ENCODE measurements at places on chromosomes 6 and 20. TPM values are rescaled to one million over a fixed set of nuclear protein-coding genes. Genes with fewer than 3 reads are reported as not detected.

- no peak overlapping the region for H3K4me3 ChIP-seq
- peak overlapping the region; percentile 72 for H3K27ac ChIP-seq
- H3K4me1 ChIP-seq, result no peaks in the 10 kb centered on the region
Measured at GRCh38 chr6:41429506-41430504, 94.4 kb downstream of the NCR2 start.

DNA sequence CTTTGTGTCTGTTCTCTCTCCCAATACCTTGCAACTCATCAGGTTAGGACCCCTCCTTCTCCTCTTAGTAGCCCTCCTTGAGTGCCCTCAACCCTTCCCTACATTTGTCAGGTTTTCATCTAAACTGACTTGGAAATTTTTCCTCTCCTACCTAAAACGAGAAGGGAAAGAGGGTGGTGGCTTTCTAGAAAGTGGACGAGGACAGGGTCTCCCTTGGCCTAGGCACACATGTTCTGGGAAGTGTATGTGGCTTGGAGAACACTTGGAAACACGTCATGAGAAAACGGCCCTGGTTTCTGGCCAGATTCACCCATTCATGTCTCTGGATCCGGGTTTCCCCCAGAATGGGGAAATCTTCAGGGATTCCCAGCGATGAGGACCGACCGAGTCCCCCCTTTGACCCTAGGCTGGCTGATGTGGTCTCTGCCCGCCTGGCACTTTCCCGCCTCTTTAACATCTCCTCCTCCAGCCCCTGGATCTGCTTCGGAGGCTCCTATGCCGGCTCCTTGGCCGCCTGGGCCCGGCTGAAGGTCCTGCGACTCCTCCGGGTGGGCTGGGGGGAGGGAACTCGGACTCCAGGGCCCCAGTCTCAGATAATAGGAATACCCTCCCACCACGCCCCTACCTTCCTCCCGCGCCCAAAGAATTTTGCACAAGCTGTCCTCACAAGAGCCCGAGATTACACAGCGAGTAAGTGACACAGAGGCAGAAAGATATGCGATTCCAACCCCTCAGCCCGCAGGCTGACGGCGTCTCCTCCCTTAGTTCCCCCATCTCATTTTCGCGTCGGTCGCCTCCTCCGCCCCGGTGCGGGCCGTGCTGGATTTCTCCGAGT is 3.0 kb downstream of the PRSS16 start:
- H3K36me3 ChIP-seq, result no peaks in the 10 kb centered on the region
- no peak overlapping the region for H3K27ac ChIP-seq
- no peaks in the 10 kb centered on the region for H3K27me3 ChIP-seq

DNA sequence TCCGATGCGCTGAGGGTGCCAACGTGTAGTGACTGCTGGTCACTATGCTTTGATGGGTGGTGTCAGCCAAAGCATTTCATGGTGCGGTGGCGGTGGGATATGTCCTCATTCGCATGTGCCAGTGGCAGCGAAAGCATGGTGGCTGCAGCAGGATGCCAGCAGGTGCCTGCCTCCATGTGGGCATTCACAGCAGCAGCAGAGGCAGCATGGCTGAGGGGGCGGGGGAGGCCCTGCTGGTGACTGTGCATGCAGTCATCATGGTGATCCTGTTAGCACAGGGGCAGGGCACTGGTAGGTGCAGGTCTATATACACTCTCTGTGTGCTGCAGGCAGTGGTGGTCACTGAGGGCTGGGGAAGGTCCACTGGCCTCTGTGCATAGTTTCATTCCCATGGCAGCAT is 22.0 kb downstream of the FIG4 start:
- no peak for DNase-seq
- no peaks in the 10 kb centered on the region for H3K27me3 ChIP-seq
- no peaks in the 10 kb centered on the region for H3K4me1 ChIP-seq
- H3K36me3 ChIP-seq, result peaks cover 4% of the 10 kb centered on the region

GRCh38 chr6:131807321-131807643 is 538 bp upstream of the ENPP1 start:
- peak overlapping the region; percentile 71 for H3K27ac ChIP-seq
- H3K36me3 ChIP-seq, result no peaks in the 10 kb centered on the region
- no peak for DNase-seq
- H3K4me1 ChIP-seq, result peaks cover 12% of the 10 kb centered on the region
- H3K27me3 ChIP-seq, result no peaks in the 10 kb centered on the region
- peak overlapping the region; percentile 70 for H3K4me3 ChIP-seq

DNA sequence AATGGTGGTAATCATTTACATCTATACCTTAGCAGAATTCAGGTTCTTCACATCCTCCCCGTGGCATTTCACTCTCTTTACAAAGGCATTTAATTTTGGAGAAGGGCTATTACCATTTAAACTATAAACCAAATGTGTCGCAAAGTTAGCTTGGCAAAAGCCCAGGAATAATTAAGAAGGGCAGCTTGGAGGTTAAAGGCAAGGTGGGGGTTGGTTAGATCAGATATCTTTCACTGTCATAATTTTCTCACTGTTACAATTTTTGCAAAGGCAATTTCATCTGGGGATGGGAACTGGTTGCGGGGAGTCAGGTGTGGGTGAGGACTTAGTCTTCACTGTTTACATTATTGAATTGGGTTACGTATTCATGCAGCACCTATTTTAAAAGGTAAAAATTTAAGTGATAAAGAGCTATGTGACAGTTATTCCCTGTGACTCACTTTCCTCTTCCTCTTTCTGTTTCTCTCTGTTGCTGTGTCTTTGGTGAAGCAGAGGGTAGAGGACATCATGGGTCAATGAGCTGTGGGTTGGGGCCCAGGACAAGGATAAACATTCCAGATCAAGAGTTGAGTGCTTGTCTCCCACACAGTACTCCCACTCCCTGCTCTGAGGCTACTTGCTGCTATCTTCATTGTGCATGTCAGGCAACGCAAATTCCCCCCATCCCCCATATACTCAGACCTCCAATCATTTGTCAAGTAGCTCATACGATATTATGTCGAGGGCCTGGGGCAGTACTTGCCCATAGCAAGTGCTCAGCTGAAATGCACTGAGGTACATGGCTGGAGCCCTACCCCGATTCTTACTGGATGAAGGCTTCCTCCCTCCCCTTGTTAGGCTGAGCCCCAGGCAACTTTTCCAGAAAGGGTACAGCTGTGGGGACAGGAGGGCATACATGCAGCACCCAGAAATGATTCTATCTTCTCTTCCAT is 223.1 kb upstream of the MYLIP start:
- no peak for DNase-seq
- no peaks in the 10 kb centered on the region for H3K4me1 ChIP-seq

GRCh38 chr6:6858533-6858982 is 249.2 kb upstream of the RREB1 start:
- no peaks in the 10 kb centered on the region for H3K36me3 ChIP-seq
- H3K27ac ChIP-seq, result no peak overlapping the region
- no peaks in the 10 kb centered on the region for H3K27me3 ChIP-seq
- no peak for DNase-seq

GRCh38 chr6:13985663-13986325 is 61.0 kb downstream of the RNF182 start:
- H3K36me3 ChIP-seq, result no peaks in the 10 kb centered on the region
- no peaks in the 10 kb centered on the region for H3K4me1 ChIP-seq
- H3K27me3 ChIP-seq, result no peaks in the 10 kb centered on the region
- H3K4me3 ChIP-seq, result no peak overlapping the region

- no peak for DNase-seq
- H3K4me3 ChIP-seq, result no peak overlapping the region
- H3K27ac ChIP-seq, result no peak overlapping the region
- H3K27me3 ChIP-seq, result no peaks in the 10 kb centered on the region
Measured at GRCh38 chr6:9537381-9537780, 877.5 kb downstream of the TFAP2A start.

DNA sequence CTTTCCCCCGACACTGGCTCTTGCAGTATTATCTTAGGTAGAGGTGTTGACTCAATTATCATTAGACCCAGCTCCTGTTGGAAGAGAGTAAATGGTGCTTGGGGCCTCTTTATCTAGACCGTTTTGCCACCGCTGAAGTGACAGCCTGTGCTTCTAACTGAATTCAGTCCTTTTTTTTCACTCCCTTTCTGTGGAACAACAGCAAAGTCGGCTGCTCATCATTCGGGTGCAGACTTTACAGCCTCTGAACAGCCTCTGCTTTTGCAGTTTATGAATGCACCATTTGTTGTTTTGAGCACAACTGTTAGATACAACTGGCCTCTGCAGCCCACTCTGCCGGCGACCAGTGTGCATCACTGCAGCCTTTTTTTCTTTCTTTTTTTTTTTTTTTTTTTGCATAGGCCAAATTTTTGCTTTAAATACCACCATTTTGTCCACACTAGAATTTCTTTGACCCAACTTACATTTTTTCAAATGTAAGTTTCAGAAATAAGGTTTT is 35.8 kb downstream of the RREB1 start:
- no peak for DNase-seq
- H3K27me3 ChIP-seq, result no peaks in the 10 kb centered on the region
- peak overlapping the region; percentile 95 for H3K27ac ChIP-seq
- H3K36me3 ChIP-seq, result no peaks in the 10 kb centered on the region

DNA sequence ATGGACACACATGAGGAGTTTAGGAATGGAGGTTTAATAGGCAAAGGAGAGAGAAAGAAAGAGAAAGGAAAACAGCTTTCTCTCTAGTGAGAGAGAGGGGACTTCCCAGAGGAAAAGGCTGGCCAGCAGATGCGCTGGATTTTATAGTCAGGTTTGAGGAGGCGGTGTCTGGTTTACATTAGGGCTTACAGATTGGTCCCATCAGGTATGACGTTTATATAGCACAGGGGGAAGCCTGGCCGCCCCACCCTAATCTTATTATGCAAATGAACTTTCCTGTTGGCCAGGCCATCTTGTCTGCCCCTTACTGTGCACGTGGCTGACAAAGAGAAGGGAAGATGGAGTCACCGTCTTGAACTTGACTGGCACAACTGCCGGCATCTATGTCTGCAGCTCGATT is 86.6 kb upstream of the QKI start:
- no peaks in the 10 kb centered on the region for H3K27me3 ChIP-seq
- H3K36me3 ChIP-seq, result no peaks in the 10 kb centered on the region
- no peak overlapping the region for H3K27ac ChIP-seq
- no peak overlapping the region for H3K4me3 ChIP-seq
- H3K4me1 ChIP-seq, result no peaks in the 10 kb centered on the region
- DNase-seq, result no peak

- H3K27me3 ChIP-seq, result no peaks in the 10 kb centered on the region
- H3K36me3 ChIP-seq, result no peaks in the 10 kb centered on the region
- no peak overlapping the region for H3K27ac ChIP-seq
- no peak for DNase-seq
Measured at GRCh38 chr20:62697468-62697912, 11.1 kb upstream of the NTSR1 start.

DNA sequence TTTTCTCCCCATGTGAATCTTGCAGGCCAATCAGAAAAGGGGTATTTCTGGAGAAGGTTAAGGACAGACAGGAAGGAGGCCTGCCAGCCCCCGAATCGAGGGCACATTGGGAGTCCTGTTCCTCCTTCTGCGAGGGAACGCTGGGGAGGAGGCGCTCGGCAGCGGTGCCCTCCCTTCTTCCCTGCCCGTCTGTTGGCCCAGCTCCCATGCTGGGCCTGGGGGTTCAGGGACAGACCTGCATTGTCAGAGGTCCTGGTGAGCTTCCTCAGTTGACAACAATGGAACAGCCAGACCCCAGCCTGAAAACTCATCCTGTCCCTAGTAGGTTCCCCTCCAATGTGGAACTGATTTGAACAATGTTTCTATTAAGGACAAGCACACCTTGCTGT is 15.1 kb upstream of the SYNJ2 start:
- no peaks in the 10 kb centered on the region for H3K27me3 ChIP-seq
- no peak overlapping the region for H3K27ac ChIP-seq
- no peak for DNase-seq
- H3K36me3 ChIP-seq, result no peaks in the 10 kb centered on the region

DNA sequence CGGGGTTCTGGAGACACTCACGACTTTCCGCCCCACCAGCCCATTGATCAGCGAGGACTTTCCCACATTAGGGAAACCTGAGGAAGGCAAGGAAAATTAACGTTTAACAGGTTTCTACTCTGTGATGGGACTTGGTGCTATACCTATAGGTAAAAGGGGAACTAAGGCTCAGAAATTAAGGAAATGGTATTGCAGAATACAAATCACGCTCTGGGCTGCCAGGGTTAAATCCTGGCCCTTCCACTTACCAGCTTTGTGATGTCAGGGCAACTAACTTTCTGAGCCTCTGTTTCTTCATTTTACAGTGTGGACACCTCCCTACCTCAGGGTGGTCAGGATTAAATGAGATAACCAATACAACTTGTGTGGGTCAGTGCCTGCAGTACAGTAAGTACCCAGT is 8.8 kb downstream of the GNL1 start:
- H3K4me3 ChIP-seq, result no peak overlapping the region
- H3K27ac ChIP-seq, result no peak overlapping the region

DNA sequence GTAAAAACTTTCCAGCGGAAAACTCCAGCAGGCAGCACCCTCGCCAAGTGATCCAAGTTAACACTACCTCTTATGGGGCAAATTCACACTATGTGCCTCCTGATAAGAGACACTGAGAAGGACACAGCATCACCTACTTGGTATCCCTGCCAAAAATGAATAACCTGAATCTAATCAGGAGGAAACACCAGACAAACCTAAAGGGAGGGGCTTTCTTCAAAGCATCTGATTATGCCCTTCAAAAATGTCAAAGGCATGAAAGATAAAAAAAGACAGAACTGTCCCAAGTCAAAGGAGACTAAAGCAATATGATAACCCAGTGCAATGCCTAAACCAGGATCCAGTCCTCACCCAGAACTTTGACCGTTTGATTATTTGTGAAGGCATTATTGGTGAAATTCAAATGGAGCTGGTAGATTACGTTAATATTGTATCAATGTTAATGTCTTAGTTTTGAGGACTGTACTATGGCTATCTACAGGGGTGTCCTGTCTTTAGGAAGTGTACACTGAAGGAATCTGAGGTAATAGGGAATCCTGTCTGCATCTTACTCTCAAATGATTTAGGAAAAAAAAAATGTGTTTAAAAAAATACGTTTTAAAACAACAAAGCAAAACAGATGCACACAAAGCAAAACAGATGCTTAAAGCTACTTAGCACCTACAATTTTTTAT is 8.3 kb downstream of the TBC1D7 start:
- H3K27me3 ChIP-seq, result no peaks in the 10 kb centered on the region
- H3K4me3 ChIP-seq, result no peak overlapping the region
- H3K36me3 ChIP-seq, result peaks cover 74% of the 10 kb centered on the region
- no peak overlapping the region for H3K27ac ChIP-seq
- peaks cover 4% of the 10 kb centered on the region for H3K4me1 ChIP-seq

GRCh38 chr6:1819007-1819406 is 209.3 kb downstream of the FOXC1 start:
- H3K4me1 ChIP-seq, result no peaks in the 10 kb centered on the region
- H3K27me3 ChIP-seq, result no peaks in the 10 kb centered on the region
- no peak for DNase-seq

- H3K27ac ChIP-seq, result no peak overlapping the region
- H3K27me3 ChIP-seq, result no peaks in the 10 kb centered on the region
- H3K36me3 ChIP-seq, result no peaks in the 10 kb centered on the region
- no peak for DNase-seq
Measured at GRCh38 chr6:101392586-101393230, 800 bp upstream of the GRIK2 start.

- H3K36me3 ChIP-seq, result no peaks in the 10 kb centered on the region
- H3K4me3 ChIP-seq, result no peak overlapping the region
- H3K27me3 ChIP-seq, result no peaks in the 10 kb centered on the region
- peak overlapping the region; percentile 35 for H3K27ac ChIP-seq
- no peaks in the 10 kb centered on the region for H3K4me1 ChIP-seq
- DNase-seq, result peak; percentile 75
Measured at GRCh38 chr20:4060064-4060795, 44.9 kb upstream of the RNF24 start.

Gene CST8
- total RNA-seq, result not detected

Gene ENPP4
- 36.0 TPM for total RNA-seq

Gene TINAG
- not detected for total RNA-seq

Gene EYA4
- 24.2 TPM for total RNA-seq

Gene ABRACL
- total RNA-seq, result 10.2 TPM

Gene HNF4A
- total RNA-seq, result not detected

Gene THBS2
- total RNA-seq, result 24.5 TPM

Gene OR2J3
- not detected for total RNA-seq

Gene BPIFB4
- not detected for total RNA-seq

Gene EDN1
- total RNA-seq, result 13.4 TPM

Gene CGAS
- 1.4 TPM for total RNA-seq

Data from right atrium auricular region (tissue), 2 donors.